RPMI7951 (cell line): ENCODE measurements at places on chromosomes 13 and 19. TPM values are rescaled to one million over a fixed set of nuclear protein-coding genes. Genes with fewer than 3 reads are reported as not detected.

- DNase-seq = peak; percentile 31
Measured at GRCh38 chr19:46728693-46729339, 11.9 kb upstream of the PRKD2 start.

DNA sequence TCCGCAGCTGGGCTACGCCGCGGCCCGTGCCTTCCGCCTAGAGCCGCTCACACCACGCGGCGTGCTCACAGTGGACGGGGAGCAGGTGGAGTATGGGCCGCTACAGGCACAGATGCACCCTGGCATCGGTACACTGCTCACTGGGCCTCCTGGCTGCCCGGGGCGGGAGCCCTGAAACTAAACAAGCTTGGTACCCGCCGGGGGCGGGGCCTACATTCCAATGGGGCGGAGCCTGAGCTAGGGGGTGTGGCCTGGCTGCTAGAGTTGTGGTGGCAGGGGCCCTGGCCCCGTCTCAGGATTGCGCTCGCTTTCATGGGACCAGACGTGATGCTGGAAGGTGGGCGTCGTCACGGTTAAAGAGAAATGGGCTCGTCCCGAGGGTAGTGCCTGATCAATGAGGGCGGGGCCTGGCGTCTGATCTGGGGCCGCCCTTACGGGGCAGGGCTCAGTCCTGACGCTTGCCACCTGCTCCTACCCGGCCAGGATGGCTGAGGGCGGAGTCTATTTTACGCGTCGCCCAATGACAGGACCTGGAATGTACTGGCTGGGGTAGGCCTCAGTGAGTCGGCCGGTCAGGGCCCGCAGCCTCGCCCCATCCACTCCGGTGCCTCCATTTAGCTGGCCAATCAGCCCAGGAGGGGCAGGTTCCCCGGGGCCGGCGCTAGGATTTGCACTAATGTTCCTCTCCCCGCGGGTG lies 7.4 kb downstream of the DBP start:
- no peak for DNase-seq

GRCh38 chr13:50613356-50613831 lies 230.1 kb downstream of the DLEU7 start:
- DNase-seq = no peak

GRCh38 chr19:46660551-46661019 lies 397 bp downstream of the DACT3 start:
- no peak for DNase-seq

DNA sequence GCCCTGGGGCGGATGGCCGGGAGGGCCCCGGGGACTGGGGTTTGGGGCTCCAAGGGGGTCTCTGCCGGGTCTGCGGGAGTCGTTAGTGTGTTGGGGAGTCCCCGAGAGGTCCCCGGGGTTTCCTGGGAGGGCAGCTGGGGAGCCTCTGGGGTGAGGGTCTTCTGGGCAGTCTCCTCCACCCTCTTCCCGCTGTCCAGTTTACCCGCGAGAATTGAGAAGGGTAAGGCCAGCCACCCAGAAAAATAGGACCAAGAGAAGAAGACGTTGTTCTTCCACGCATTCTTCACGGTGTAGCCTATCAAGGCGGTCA lies 1.0 kb upstream of the ETFB start:
- no peak for DNase-seq

- peak; percentile 49 for DNase-seq
Measured at GRCh38 chr19:3336680-3337523, 29.5 kb upstream of the NFIC start.

- DNase-seq = no peak
Measured at GRCh38 chr19:5977222-5977784, 637 bp downstream of the RANBP3 start.

GRCh38 chr13:47186471-47186870 lies 289.6 kb upstream of the HTR2A start:
- DNase-seq = no peak

GRCh38 chr13:109157275-109157674 lies 527.9 kb downstream of the MYO16 start:
- no peak for DNase-seq

- no peak for DNase-seq
Measured at GRCh38 chr19:28409859-28410258, 803.1 kb downstream of the UQCRFS1 start.

GRCh38 chr19:49200238-49200862 lies 42.8 kb downstream of the TRPM4 start:
- no peak for DNase-seq

DNA sequence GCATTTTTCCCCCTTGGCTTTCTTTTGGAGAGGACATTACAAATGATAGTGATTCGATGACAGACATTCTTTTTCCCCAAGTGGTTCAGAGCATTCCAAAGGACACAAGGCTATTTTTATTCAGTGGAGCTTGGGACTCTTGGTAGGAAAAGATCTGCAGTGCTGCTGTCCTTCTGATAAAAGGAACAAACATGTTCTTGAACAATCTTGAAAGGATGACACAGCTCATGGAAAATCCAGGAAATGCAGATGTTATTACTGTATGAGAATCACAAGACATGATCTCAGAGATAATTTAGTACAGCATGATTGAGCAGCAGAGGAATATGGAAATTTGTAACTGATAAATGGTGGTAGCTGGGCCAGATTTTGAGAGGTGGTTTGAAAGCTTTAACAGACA lies 96.2 kb upstream of the RFC3 start:
- peak; percentile 52 for DNase-seq

GRCh38 chr19:4042731-4043082 lies 24.0 kb downstream of the ZBTB7A start:
- DNase-seq = no peak

- DNase-seq = peak; percentile 73
Measured at GRCh38 chr13:33610438-33611120, 207.4 kb upstream of the RFC3 start.

DNA sequence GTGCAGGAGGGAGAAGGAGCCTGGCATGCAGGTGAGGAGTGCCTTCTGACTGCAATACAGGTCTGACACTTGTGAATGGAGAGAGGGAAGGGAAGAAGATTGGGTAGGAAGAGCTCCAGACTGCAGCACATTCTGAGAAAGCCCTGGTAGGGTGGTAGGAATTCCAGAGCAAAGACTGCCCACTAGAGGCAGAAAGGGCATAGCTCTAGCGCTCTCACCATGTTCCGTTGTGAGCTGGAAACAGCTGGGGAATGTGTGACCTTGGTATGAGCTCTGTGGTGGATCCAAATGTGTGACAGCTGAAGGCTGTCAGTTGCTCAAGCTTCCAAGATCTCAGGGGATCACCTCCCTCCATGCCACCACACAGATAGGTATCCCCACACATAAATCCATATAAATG lies 2.9 kb upstream of the MTUS2 start:
- DNase-seq = no peak

- DNase-seq = peak; percentile 67
Measured at GRCh38 chr19:29576761-29577648, 29.1 kb upstream of the POP4 start.

DNA sequence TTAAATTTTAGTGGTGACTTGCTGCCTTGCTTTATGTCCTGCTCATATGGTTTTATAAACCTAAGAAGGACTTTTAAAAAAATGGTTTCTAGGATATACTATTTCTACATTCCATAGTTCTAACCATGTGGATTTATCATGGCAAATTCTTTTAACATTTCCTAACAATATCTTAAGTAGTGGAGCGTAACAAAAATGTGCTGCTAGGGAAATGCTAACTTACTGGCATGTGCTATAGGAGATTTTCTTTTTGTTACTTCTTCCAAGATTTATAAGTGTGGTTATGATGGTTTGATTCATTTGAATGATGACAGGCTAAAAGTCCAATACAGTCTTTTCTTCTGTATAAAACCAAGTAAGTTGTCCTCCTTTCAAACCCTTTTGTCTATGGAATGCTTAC lies 713.7 kb downstream of the SLITRK1 start:
- no peak for DNase-seq

DNA sequence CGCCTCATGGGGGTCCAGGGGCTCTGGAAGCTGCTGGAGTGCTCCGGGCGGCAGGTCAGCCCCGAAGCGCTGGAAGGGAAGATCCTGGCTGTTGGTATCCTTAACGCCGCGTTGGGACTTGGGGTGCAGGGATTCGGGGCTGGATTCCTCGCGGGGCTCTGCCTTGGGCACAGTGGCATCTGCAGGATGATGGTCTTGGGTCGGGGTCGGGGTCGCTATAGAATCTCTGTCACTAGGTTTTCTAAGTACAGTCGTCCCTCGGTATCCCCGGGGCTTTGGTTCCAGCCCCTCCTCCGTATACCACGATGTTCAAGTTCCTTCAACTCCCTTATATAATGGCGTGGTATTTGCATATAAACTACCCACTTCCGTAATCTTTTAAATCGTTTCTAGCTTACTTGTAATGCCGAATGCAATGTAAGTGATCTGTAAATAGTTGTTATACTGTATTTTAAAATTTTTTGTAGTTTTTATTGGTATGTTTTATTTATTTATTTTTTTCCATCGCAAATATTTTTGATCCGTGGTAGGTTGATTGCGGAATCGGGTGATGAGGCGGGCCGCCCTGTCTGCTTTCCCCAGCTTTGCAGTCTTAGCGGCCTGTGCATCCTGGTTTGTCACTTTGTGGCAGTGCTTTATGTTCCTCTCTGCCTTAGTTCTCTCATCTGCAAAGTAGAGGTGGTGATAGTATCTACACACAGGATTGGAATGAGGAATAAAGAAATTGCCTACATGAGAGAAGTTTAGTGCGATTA lies 606 bp downstream of the ERCC5 start:
- peak; percentile 39 for DNase-seq

DNA sequence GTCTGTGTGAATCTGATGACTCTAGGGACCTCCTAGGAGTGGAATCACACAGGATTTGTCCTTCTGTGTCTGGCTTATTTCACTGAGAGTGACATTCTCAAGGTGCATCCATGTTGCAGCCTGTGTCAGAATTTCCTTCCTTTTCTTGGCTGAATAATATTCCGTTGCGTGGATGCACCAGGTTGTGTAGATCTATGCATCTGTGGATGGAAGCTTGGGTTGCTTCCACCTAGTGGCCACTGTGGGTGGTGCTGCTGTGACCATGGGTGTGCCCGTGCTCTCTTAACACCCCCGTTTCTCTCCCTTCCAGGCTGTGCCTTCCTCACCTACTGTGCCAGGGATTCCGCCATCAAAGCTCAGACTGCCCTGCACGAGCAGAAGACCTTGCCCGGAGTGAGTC lies 26.2 kb downstream of the CELF5 start:
- DNase-seq = no peak

DNA sequence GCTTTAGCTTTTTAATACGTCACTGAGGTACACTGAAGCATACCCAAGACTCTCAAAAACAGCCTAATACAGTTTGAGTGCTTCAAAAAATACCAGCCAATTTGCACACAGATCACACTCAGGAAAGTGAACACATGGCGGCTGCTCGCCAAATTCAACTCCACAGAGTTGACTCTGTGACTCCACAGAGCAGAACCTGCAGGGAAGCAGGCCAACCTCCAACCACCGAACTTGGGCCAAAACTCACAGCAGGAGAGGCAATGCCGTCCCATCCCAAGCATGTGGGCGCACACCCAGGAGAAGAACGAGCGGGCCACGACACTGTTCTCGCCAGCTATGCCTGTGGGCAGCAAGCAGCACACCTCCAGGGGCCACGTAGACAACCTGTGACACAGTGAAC lies 21.1 kb downstream of the ELL start:
- DNase-seq = no peak

- peak; percentile 65 for DNase-seq
Measured at GRCh38 chr19:18340190-18340989, at the start of gene PGPEP1. TSS of gene PGPEP1 (plus strand) at chr19:18340598. CDS start at chr19:18340682, 84 bp downstream.

GRCh38 chr19:47176627-47177090 lies 46.0 kb downstream of the SAE1 start:
- peak; percentile 66 for DNase-seq

Gene SIGLEC9
- 0.10 TPM in 1 of 2 replicates, not detected in the other for total RNA-seq

Gene NFIX
- total RNA-seq = 19.6 and 22.5 TPM in 2 replicates

Gene PRTN3
- total RNA-seq = not detected in 2 replicates

Gene ADAMTSL5
- total RNA-seq = 1.6 and 3.8 TPM in 2 replicates

Gene DGKH
- 3.6 and 4.4 TPM in 2 replicates for total RNA-seq

Gene NLRP7
- total RNA-seq = not detected in 2 replicates

Gene ZNF724
- total RNA-seq = 14.6 and 15.0 TPM in 2 replicates

Gene RFC3
- 47.4 and 56.7 TPM in 2 replicates for total RNA-seq

Gene ZNF560
- total RNA-seq = 3.1 and 4.2 TPM in 2 replicates
